SK-N-DZ (cell line): ENCODE measurements at places on chromosomes 4 and X.

DNA sequence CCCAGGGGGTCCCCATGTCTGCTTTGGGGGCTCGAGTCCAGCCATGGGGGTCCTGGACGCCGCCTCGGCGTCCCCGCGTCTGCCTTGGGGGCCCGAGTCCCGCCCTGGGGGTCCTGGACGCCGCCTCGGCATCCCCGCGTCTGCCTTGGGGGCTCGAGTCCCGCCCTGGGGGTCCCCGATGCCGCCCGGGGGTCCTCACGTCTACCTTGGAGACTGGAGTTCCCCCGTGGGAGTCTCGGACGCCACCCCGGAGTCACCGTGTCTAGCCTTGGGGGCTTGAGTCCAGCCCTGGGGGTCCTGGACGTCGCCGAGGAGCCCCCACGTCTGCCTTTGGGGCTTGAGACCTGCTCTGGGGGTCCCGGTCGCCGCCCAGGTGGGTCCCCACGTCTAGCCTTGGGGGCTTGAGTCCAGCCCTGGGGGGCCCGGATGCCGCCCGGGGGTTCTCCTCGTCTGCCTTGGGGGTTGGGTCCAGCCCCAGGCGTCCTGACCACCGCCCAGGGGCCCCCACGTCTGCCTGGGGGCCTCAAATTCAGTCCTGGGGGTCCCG lies 1.1 kb upstream of the GTPBP6 start:
- no peak for DNase-seq

DNA sequence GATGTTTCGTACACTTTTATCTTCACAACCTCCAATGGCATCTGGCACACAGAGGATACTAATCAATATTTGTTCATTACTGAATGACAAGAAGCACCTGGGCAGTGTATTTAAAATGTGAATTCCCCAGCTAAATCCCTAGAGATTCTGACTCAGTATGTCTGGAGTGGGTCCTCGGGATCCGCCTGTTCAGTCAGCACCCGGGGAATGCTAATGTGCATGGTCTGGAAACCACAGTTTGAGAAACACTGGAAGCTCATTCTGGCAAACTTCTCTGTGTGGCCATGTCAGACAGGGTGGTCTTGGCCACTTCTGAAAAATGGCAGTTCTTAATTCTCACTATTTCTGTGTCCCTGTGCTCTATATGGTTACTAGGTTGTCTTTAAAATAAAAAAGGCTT lies 138.8 kb upstream of the VCX start:
- DNase-seq = no peak

DNA sequence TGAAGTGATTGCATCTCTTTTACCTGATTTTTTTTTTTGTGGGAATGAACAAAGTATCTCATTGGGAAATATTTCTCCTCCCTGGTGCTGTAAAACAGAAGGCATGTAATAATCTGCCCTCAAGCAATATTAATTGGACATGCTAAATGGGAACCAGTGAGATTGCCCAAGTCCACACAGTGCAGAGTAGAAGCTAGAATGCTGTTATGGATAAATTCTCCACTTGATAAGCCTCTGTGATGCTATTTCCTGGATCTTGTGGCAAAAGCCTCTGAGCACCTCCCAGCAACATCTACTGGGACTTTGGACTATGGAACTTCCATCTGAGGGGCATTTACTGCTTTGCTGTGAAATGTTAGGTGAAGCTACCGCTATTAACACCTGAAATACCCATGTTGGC lies 46.9 kb upstream of the YTHDC1 start:
- DNase-seq = no peak

- peak; percentile 37 for DNase-seq
These were observed 5.0 kb upstream of the SDAD1 start for GRCh38 chr4:75995727-75996126.

DNA sequence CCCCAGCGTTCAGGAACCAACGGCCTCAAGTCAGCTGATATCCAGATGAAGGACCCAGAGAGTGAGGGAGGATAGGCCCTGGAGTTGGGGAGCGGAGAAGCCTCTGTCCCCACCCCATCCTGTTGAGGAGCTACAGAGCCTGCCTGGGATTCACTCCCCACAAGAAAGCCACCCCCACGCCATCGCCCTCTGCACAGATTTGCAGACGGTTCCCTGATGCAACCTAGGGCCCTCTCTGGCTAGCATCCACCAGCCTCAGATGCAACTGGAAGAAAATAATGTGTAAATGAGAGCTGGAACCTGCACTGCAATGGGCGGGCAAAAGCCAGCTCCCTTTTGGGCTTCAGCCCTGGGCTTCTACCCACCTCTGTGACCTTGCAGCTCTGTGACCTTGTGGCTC lies 185.6 kb downstream of the BCOR start:
- DNase-seq = no peak

GRCh38 chrX:111005166-111005565 lies 90.8 kb upstream of the PAK3 start:
- no peak for DNase-seq

DNA sequence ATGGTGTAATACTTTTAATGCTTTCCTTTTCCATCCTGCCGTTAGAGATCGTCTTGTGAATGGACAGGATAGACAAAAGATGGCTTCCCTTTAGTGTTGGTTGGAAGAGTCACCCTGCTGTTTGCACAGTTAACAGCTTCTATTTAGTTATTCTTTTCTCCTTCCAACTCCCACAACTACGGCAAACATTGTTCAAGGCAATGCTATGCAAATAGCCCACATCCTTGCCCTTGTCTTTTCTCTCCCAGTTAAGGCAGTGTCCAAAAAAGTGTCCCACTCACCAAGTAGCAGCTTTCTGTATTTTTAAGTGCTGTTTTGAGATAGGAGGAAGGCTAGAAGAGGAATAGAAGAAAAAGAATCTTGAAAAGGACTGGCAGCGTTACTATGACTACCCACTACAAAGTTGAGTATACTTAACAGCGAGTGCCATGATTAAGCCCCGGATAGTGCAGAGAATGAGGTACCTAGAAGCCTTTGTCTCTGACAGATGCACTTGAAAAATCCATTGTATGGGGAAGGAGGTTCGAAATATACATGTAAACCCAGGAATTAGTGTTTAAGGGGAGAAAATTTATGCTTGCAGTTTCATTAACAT lies 12.1 kb upstream of the RUFY3 start:
- no peak for DNase-seq

DNA sequence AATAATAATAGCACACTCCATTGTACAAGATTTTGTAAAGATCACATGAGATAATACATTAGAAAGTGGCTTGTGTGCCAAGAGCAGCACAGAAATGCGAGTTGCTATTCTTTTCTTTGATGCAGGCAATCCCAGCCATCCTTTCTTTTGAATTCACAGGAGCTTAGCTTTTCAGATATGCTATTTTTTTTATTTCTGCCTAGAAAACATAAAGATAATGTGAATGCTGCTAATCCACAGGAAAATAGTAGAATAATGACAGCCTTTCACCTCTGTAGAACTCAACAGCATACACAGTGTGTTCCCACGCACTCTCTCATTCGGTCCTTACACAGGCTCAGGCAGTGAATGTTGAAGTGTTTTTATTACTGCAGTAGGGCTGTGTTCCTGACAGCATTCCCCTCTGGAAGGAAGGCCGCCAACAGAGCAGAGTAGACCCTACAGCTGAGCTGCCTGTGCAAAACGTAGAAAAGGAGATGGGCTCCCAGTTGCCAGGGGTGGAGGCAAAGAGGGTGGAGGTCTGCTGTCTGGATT lies 138.8 kb upstream of the TAPT1 start:
- no peak for DNase-seq

GRCh38 chrX:151609222-151609621 lies 45.7 kb downstream of the PASD1 start:
- no peak for DNase-seq

DNA sequence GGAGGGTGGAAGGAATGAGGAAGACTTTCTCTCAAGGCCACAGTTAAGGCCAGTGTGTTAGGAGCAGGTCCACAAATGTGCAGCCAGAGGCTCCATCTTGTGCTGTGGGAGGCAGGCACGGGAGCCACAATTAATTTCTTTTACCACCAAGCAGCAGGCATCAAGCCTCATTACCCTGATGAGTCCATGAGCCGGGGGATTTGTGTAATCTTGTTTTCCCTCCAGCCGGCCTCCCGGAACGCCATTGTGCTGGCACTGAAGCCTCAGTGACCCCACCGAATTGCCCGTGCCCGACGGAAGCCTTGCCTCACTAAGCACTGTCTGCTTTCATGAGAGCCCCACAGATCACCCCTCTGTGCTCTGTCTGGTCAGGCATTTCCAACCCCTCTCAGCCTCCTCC lies 154.7 kb upstream of the STX18 start:
- no peak for DNase-seq

DNA sequence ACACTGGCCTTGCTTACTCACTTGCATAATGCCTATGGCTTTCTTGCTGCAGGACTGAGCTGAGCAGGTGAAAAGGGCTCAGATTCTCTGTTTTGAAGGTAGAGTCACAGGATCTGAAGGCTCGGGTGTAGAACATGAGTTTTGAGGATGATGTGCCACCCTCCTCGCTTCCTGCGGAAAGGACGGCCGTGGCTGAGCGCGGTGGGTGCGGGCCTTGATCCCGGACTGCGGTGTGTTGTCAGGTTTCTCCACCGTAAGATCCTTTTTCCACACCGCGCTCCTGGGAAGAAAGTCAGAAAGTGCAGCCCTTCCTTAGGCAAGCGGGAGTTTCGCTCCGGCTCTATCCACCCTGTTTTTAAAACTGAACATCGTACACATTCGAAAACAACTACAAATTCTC lies 36.2 kb downstream of the ZFP42 start:
- DNase-seq = no peak

DNA sequence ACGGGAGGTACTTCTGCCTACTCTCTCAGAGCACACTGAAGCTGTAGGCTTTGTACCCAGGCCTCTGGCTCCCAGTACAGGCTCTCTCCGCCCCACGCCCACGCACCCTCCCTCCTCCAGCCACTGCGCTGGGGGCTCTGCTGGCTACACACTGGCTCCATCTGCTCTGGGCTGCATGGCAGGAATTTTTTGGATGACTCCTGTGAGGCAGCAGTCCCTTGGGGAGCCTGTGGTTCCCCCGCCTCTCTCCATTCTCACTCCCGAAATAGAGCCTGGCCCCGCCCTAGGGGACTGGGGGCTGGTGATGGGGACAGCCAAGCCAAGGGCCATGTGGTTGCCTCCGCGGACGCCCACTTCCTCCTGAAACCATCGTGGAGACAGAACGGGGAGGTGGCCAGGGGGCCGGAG lies 58.1 kb upstream of the ADRA2C start:
- DNase-seq = no peak

DNA sequence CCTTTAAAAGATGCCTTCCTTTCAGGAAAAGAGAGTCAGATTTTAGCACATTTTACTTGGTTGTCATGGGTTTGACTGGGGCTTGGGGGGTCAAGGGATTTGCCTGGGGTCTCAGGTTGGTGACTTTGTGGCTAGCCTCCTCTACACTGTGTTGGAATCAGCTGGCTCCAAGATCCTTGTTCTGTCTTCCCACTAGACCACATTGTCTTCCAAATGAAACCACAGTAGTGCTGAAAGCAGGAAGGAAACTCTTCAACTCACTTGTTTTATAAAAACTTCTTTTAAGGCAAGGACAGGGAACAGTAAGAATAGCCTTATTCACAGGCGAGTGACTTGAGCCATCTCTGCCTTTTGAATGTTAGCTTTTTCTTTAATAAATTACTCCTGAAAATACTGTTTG lies 37.0 kb upstream of the OTUD4 start:
- DNase-seq = no peak

DNA sequence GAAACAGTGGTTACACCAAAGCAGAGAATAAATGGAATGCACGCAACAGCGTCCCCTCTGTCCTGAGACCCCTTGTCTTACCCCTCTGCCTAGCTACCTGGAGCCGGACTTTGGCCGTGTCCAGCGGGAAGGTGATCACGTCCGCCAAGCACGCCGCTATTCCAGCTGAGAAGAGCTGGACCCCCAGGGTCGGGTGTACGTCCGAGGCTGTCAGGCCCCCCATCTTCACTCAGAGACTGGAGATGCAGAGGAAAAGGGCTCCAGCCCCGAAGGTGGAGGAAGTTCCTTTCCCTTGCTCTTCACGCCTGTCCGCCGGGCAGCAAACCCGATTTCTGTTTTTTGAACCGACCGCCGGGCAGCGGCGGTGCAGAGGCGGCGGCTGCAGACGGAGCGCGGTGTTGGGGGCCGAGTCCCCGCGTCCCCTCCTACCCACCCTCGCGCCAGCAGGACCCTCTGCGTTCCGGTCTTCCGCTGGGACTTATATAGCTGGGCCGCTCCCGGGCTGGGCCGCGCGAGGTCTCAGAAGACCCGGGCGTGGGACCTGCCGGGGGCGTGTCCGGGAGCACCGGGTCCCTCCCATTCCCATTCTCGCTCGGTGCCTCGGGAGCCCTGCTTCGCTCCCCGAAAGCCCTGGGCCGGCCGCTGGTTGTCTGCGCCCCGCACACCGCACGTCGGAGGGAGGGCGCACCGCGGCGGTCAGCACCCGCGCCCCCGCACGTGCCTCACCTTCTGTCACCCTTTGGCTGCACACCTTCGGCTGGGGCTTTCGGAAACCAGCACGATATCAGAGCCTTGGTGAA lies at the start of gene UCP1:
Gene UCP1 (minus strand): TSS at position 455 of the 800 bp plus-strand sequence. CDS start 232 bp downstream, at position 223.
- DNase-seq = no peak

DNA sequence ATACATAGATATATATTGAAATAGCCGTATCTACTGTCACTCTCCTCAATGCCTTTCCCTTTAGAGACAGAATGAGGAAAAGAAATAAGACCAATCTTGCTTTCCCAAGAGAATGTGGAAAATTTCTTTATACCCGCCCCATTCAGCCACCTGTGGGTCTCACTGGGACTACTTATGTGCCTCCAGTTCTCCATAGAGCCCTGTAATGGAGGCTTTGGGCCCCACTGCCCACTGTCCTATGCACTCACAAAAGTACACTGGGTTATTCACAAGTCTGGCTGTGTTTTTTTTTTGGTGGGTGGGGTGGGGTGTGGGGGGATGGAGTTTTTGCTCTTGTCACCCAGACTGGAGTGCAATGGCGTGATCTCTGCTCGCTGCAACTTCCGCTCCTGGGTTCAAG lies 70.4 kb upstream of the ELOVL6 start:
- DNase-seq = no peak

DNA sequence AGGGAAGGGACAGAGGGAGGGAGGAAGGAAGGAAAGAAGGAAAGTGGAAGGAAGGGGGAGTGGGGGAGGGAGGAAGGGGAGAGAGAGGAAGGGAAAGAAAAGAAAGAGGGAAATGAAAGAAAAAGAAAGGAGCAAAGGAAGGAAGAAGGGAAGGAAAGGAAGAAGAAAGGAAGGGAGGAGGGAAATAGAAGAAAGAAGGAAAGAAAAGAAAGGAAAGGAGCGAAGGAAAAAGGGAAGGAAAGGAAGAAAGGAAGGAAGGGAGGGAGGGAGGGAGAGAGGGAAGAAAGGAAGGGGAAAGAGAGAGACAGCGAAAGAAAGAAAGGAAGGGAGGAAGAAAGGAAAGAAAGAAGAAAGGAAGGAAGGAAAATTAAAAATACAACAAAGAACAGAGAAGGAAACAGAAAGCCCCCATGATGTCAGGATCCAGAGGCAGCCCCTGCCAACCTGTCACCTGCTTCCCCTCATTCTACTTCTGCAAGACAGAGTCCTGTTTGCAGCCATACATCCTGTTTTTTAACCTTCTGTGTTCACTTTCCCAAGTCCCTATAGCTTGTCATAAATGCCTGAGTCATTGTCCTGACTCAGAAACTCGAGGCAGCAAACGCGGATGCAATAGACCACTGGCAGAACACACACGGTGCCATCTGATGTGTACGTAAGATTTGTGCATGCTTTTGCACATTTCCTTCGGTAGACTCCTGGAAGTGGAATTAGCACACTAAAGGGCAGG lies 77.0 kb upstream of the C4orf50 start:
- no peak for DNase-seq
